ENCODE measurements at places on chromosomes 2 and 18. TPM values are rescaled to one million over a fixed set of nuclear protein-coding genes. Genes with fewer than 3 reads are reported as not detected.

DES gene
- total RNA-seq, result 1.6 TPM

ACMSD gene
- total RNA-seq, result not detected

CPS1 gene
- 20.9 TPM for total RNA-seq

ZRANB3 gene
- 7.4 TPM for total RNA-seq
